ENCODE measurements at places on chromosomes 6 and 20.

- no peak for DNase-seq
Measured at GRCh38 chr6:132381381-132381780, 19.9 kb downstream of the MOXD1 start.

DNA sequence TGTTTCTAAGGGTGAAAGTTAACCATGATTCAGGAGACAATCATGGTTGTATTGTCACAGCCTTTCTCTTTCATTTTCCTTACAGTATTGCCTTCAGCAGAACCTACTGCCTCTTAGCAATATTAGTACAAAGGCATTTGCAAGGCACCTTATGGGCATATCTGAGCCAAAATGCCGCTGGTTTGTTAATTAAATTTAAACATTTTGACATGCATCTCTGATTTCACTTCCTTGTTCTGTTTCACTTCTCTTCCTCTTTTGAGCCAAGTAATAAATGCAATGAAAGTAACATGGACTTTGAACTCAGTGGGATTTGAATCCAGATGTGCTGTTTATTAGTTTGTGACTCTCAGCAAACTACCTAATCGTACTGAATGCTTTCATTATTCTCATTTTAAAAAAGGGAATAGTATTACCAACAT, 467.4 kb upstream of the CITED2 start:
- no peak for DNase-seq

- no peak for DNase-seq
Measured at GRCh38 chr6:110196874-110197273, 16.6 kb downstream of the CDC40 start.

GRCh38 chr6:40588480-40588879, 1.3 kb upstream of the LRFN2 start:
- DNase-seq = no peak

GRCh38 chr6:135183002-135183531, 2.0 kb downstream of the MYB start:
- DNase-seq = no peak

DNA sequence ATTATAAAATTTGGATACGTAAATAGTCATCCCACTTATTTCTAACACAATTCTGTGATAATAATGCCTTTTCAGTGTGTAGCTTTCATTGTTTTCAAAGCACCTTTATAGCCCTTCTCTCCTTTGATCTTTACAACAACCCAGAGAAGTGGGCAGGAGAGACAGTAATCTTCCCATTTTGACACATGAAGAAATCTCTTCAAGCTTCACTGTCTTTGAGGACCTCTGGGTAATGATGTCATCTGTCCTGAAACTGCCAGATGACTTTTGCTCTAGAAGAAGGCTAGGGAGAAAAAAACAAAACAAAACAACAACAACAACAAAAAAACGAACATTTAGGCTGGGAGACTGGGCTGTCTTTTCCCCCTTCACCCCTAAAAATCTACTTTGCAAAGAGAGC, 203.0 kb downstream of the KCNQ5 start:
- no peak for DNase-seq

DNA sequence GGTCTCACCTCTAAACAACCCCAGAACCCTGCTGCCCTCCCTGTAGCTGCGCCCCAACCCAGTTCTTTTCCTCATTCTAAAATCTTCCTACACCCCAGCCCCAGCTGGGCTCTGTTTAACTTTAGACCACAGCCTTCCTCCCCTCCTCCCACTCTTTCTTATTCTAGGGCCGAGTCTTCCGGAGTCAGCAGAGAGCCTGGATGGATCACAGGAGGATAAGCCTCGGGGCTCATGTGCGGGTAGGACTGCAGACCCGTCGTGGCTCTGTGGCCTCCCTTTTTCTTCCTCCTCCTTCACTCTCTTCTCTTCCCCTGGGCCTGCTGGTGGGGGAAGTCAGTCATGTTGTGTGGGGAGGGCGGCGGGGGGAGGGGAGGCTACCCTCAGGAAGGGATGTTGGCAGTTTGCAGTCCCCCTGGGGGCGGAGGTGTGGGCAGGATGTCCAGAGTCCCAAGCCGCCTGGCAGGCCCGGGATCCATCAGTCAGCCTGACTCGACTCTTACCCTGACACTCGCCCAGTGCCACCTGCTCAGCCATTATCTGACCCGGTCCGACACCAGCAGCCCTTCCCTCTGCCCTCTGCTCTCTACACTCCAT, 8.1 kb downstream of the CAPN11 start:
- DNase-seq = no peak

- DNase-seq = no peak
Measured at GRCh38 chr6:87408721-87409155, 966 bp downstream of the CFAP206 start.

DNA sequence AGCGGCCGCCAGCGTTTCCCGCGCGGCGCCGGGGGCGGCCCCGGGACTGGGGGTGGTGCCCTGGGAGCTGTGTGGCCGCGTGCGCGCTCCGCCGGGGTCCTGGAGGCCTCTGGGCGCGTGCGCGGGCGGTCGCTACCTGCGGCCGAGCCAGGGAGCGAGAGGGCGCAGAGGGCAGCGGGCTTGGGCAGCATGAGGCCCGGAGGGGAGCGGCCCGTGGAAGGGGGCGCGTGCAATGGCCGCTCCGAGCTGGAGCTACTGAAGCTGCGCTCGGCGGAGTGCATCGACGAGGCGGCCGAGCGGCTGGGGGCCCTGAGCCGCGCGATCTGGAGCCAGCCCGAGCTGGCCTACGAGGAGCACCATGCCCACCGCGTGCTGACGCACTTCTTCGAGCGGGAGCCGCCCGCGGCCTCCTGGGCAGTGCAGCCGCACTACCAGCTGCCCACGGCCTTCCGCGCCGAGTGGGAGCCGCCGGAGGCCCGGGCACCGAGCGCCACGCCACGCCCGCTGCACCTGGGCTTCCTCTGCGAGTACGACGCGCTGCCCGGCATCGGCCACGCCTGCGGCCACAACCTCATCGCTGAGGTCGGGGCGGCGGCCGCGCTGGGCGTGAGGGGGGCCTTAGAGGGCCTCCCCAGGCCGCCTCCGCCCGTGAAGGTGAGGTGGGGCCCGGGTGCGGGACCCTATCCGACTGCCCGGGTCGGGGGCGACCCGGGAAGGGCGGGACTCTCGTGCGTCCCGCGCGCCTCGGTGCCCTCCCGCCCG, at the start of gene PM20D2:
Gene PM20D2, plus strand, starts transcription at position 100 of the 762 bp plus-strand sequence. Its CDS starts 90 bp downstream, at position 190.
- peak; percentile 63 for DNase-seq

- no peak for DNase-seq
Measured at GRCh38 chr6:155257796-155258195, 6.0 kb upstream of the CLDN20 start.

DNA sequence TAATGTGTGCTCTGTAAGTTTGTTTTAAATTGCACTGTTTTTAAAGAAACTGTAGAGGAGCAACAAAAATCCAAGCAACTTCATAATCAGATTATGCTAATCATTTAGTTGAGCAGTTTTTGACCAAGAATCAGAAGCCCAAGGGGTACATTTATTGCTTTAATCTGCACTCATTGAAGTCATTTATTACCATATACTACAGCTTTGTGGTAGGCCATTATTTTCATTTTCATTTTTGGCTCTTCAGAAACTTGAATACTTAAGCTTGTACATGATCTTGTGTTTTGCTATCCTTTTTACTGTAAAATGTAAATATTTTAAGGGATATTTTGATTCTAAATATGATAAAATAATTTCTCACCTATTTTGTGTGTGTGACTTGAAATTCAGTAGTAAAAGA, 78.5 kb downstream of the PHF3 start:
- DNase-seq = no peak

DNA sequence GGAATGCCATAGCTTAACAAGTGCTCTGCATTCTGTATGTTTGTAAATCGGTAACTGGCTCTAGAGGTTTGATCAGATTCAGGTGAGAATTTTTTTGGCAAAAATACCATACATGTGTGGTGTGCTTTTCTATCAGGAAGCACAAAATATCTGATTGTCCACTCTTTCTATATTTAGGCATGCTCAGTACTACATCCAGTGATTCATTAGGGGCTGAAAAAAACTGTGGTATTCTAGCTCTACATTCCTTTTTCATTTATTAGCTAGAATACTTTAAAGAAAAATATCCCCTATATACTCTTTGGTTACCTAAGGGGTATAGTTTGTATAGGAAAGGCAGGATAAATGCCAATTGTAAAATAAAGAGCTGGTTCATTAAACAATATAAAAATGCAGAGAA, 10.6 kb upstream of the ELOVL2 start:
- DNase-seq = no peak

DNA sequence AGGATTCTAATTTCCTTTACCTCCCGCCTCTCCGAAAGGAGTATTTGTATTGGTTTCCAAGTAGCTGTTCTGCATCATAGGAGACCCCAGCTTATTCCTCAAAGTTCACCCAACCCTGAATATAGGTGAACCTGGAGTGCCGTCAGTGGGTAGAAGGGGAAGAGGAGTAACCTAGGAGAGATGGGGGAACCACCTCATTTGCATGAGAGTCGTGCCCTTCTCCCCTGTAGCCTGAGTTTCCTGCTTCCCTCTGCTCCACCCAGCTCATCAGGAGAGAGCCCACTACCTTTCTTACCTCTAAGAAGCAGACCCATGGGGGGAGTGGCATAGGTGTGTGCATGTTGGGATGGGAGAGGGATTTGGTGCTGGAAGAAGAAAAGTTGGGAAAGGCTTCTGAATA, 17.3 kb upstream of the WFDC2 start:
- no peak for DNase-seq

GRCh38 chr6:170277893-170278742, 12.8 kb downstream of the DLL1 start:
- no peak for DNase-seq
